ENCODE measurements at places on chromosomes 13 and 19.
A peak's percentile ranks its signal among the peaks of the same experiment; 100 is the strongest.

GRCh38 chr19:41638641-41639081, 11.8 kb upstream of the CEACAM4 start:
- peak; percentile 21 for DNase-seq

GRCh38 chr19:44796701-44797115, 12.2 kb upstream of the BCAM start:
- no peak for DNase-seq

GRCh38 chr19:37583340-37583739, 11.3 kb downstream of the ZNF571 start:
- DNase-seq: no peak

DNA sequence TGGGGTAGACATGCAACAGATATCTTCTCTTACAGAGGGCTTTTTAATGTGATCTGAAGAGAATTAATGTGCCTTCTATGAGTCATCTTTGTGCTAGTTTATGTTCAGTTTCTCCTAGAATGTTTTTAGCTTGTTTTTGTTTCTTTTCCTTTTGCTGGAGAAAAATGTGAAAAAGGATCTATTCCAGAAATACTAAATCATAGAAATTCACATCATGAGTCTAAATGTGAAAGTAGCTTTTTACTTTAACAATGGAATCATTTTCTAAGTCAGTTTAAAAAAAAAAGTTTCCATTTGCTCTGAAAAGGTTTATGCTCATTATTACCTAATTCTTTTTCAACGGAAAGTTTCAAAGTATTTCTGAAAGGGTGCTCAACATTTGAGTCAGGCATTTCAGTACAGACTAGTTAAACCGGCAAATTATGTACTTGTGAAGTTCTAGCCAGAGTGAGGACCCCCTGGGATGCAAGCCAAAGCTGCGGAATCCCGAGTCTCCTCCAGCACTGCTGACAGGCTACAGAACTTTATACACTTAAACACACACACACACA, 72.9 kb downstream of the SPATA13 start:
- no peak for DNase-seq

GRCh38 chr19:16293118-16294091, 31.2 kb upstream of the KLF2 start:
- no peak for DNase-seq

DNA sequence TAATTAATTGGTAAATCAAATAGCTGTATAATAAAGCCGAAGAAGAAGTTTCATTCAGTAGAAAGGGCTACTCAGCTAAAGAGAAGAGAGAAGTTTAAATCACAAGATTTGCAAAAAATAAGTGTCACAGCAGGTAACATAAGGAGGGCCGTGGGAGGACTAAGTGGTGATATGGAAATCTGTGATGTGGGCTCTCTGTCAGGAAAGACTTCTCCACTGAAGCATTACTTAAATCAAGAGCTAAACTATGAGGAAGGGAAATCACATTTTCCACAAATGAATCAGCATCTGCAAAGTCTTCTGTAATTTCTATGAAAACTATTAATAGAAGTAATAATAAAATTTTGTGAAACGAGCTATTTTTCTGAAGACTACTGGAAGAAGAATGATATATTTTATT, 153.8 kb downstream of the PCDH9 start:
- DNase-seq: no peak

DNA sequence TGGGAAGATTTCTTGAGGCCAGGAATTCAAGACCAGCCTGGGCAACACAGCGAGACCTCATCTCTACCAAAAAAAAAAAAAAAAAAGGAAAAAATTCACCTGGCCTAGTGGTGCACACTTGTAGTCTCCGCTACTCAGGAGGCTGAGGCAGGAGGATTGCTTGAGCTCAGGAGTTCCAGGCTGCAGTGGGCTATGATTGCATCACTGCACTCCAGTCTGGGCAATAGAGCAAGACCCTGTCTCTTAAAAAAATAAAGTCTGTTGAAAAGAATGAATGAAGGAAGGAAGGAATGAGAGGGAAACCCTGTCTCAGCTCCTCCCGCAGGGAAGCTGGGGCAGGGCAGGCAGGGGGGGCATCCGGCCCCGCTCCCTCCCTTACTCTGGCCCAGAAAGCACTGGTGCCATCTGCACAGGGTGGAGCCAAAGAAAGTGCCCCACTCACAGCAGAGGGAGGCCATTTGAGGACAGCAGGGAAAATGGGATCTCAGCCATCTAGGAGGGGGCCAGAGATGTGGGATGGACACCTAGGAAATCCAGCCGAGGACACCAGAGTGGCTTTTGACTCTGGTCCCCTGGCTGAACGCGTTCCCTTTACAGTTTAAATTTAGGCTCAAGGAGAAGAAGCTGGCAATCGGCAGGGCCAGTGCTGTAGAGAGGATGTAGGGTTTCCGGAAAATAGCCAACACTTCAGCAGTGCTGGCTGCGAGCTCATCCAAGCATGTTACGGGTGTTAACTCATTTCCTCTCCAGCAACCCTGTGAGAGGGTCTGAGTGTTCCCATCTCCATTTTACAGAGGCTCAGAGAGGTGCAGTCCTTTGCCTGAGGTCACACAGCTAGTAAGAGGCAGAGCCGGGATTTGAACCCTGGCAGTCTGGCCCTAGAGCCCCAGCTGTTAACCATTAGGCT, 3.6 kb upstream of the HPN start:
- no peak for DNase-seq

- no peak for DNase-seq
Measured at GRCh38 chr13:29266756-29267733, 328.4 kb downstream of the SLC7A1 start.

GRCh38 chr13:108597943-108598342, 31.5 kb upstream of the MYO16 start:
- no peak for DNase-seq

DNA sequence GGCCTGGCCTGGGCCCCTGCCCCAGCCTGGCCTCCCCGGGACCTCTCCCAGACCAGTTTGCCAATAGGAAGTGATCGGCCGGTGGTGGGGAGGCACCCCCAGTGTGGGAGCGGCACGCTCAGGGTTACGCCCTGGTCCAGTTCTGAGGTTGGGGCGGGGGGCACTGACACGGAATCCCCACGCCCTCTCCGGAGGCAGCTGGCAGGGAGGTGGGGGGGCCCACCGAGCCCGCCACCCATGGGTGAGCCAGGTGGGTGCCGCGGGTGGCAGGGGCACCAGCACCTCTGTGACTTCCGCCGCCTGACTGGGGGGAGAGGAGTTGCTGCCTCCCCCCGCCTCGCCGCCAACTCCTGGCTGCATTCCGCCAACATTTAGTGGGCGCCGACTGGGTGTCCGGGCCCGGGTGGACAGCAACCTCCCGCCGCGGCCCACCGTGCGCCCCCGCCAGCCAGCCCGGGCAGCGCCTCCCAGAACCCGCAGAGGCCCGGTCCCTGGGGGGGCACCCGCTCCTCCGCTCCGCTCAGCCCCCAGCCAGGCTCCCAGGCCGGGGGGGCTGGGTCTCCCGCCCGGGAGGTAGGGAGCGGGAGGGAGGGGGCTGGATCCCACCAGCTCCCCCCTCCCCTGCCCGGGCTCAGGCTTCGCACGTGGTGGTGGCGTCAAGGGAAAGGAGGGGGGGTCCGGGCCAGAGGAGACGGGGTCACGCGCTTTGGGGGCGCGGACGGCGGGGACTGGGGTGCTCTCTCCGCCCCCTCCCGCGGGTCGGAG, 2.0 kb downstream of the ZBTB7A start:
- peak; percentile 58 for DNase-seq

DNA sequence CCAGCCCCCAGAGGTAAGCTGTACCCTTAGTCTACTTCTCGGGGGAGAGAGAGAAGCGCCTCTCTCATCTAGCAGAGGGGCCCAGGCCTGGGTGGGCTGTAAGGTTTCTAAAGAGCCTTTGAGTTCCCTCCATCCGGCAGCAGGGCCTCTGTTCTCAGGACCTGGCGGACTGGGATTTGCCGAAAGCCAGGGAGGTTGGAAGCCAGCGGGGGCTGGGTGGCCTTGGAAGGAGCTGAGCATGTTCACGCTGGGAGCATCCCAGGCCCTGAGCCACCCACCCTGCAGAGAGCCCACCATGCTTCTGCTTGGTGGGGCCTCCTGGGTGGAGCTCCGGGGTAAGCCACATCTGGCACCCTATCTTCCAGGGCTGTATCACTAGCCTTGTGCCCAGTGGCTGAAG, 7.8 kb downstream of the SLC7A10 start:
- DNase-seq: no peak

GRCh38 chr19:2359992-2360685, at the start of gene TMPRSS9:
Gene TMPRSS9 (plus strand): TSS chr19:2360265. CDS start chr19:2389786, 29,521 bp downstream.
- no peak for DNase-seq

GRCh38 chr19:30649934-30650614, 277.9 kb downstream of the ZNF536 start:
- no peak for DNase-seq

GRCh38 chr13:77740931-77741596, 43.6 kb downstream of the SLAIN1 start:
- no peak for DNase-seq

- DNase-seq: no peak
Measured at GRCh38 chr19:35565016-35565856, 1.8 kb upstream of the ATP4A start.

DNA sequence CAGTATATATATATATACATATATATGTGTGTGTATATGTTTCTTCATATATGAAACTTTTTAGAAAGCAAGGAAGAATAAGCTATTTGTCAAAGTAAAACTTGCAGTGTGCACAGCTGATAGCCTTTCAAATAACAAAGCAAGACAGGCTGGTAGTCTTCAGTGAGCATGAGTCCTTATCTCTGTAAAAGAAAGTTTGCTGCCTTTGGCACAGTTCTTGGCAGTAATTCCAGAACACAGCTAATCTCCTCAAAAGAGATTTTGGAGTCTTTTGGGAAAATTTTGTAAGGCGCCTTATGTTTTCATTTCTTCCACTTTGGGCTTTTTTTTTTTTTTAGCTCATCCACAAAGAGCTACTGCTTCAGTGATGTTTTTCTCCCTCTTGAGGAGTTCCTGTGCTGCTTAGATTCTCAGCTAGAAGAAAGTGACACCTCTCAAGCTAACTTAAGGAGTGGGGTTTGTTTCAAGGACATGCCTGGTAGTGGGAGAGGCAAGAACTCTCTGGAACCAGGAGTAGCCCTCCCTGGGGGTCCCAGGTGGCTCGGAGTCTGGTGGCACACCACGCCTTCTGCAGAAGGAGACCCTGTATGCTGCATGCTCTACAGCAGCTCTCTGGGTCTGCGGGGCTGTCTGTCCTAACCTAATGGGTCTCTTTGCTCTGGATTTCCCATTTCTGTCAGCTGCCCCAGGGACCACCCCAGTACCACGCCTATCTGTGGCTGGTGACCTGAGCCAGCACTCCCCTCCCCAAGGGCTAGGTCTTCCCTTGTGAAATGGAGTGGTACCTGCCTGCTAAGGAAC, 58.8 kb downstream of the TNFRSF19 start:
- DNase-seq: no peak

DNA sequence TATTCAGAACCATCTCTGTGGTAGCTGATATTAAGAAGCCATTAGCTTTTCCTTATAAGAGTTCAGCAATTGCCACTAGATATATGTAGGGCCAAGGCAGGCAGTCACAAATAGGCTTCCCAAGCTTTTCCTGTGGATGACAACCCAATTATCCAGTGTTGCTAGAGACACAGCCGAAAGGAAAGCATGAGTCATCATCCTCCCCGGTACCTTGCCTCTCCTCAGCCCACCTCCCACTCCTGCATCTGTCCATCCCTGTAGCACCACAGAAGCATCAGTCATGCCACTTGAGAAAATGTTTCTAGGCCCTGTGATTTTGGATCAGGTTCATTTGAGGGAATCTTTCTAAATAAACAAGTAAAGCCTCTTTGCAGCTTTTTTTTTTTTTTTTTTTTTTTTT, 204.3 kb downstream of the DNAJC15 start:
- DNase-seq: no peak

GRCh38 chr19:44050740-44051649, 841 bp upstream of the ZNF223 start:
- peak; percentile 18 for DNase-seq

DNA sequence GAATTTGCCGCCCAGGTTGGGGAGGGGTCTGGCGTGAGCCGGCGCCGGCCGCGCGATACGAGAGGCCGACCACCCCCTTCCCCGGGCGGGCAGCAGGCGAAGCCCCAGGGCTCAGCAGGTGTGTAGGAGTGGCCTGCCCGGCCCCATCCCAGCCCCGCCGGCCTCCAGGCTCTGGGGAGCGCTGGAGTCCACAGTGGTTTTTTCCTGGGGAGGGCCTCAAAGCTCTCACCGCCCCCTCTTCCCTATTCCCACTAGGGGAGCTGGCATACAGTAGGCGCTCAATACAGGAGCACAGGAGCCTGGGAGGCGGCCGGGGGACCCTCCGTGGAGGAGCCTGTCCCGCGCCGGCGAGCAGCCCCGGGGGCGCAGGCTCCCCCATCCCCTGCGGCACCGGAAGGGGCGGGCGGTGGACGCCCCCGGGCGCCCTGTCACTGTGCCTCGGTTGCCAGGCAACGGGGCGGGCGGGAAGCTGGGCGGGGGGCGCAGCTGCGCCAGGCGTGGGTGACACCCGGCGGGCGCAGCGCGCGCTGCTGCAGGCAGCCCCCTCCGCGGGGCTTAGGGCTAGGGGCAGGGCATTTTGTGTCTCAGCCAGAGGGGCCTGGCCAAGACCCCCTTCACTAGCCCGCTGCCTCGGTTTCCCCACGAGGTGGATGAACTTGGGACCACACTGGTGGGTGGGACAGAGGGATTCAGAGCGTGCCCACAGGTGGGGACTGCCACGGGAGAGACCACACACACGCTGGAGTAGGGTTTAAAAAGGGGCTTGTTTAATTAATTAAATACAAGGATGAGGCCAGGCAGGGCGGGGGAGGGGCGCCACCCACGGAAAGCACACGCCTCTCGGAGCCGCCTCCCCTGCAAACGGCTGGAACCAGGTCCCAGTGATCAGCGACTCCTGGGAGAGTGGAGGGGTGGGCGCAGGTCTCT, 3.6 kb upstream of the REXO1 start:
- DNase-seq: peak; percentile 80

DNA sequence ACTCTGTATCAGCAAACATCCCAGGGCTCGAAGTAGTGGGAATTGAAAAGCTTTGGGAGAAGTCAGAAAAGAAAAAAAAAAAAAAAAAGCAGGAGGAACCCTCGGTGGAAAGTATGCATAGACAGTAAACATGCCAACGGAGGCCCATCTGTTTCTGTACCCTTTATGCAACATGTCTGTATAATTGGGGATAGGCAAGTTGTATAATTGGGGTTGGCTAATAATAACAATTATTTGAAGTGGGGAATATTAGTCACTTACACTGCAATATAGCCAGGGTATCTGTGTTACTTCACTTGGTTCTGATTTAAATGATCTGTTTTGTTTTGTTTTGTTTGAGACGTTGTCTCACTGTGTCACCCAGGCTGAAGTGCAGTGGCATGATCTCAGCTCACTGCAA, 12.1 kb upstream of the IGFL4 start:
- DNase-seq: no peak

- DNase-seq: no peak
Measured at GRCh38 chr13:62014299-62014698, 598.6 kb upstream of the PCDH20 start.

GRCh38 chr13:79477968-79478367, 3.0 kb upstream of the NDFIP2 start:
- no peak for DNase-seq

DNA sequence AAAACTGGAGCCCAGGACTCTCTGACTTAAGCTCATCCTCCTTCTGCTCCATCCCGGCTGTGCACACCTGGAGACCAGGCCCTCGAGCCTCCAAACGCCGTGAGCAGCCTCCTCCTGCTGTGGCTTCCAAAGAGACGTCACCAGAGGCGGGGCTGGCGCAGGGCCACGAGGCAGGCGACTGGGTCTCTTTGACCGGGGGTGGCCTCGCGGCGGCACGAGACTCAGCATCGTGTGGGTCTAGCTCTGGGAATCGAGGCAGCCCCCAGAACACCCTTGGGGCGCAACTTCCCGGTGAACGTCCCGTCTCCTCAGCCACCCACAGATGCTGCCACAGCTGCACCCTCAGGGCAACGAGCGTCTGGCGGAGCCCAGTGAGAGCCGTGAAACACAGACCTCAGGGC, 22.8 kb downstream of the RASA3 start:
- no peak for DNase-seq

GRCh38 chr13:91303031-91303430, 44.5 kb upstream of the MIR17HG start:
- DNase-seq: no peak
